ENCODE measurements at places on chromosomes 1 and 21. TPM values are rescaled to one million over a fixed set of nuclear protein-coding genes. Genes with fewer than 3 reads are reported as not detected.
A peak's percentile ranks its signal among the peaks of the same experiment; 100 is the strongest.

Gene SIPA1L2
- 0.26 TPM for polyA plus RNA-seq

Gene ACKR1
- polyA plus RNA-seq = not detected

Gene GBP6
- 0.14 TPM for polyA plus RNA-seq

Gene PRR9
- polyA plus RNA-seq = 3.5 TPM

GRCh38 chr1:184025242-184025675 lies 12.3 kb downstream of the COLGALT2 start:
- no peak for DNase-seq

- DNase-seq = no peak
Observed at GRCh38 chr21:35298757-35299156, 249.7 kb upstream of the RUNX1 start.

DNA sequence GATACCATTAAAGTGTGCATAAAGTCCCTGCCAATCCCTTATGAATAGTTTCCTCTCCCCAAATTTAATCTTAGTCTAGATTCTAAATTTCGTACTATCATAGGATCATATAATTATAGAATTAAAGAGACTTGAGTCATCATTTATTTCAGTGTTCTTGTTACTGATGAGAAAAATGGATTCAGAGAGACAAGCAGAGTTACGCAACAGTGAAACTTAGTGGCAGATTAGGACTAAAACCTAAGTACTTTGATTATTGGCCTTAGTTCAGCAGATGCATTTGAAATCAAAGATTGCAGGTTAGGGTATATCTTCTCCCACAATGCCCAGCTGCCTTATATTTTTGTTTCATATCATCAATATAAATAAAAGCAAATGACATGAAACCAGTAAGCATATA lies 843 bp upstream of the KRTAP19-7 start:
- no peak for DNase-seq

GRCh38 chr1:241598249-241598648 lies 41.9 kb downstream of the CHML start:
- DNase-seq = no peak

GRCh38 chr1:237507005-237507404 lies 383.7 kb downstream of the ZP4 start:
- DNase-seq = no peak

DNA sequence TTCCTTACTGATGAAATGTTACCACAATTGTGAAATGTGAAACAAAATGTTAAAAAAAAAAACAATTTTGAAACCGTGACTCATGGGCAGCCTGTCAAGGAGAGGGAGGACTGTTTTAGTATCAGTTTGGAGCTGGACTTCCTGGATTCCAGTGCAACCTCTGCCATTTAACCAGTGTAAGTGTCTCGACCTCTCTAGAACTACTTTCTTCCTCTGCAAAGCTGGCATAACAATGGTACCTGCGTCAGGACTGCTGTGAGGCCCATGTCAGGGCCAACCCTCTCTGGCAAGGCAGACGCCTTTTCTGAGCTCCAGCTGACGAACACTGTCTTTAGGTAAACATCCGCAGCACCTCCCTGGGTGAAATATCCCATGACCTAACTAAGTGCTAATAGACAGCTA lies 20.9 kb downstream of the URB1 start:
- peak; percentile 83 for DNase-seq

- DNase-seq = no peak
Observed at GRCh38 chr1:146013559-146013922, 8.0 kb downstream of the HJV start.

GRCh38 chr21:46555678-46556077 lies 49.2 kb downstream of the S100B start:
- DNase-seq = no peak

- no peak for DNase-seq
Observed at GRCh38 chr1:86914601-86914997, at the start of gene HS2ST1. TSS of gene HS2ST1 (plus strand) at chr1:86914635.

- DNase-seq = no peak
Observed at GRCh38 chr1:210662291-210663050, 333.8 kb downstream of the HHAT start.

DNA sequence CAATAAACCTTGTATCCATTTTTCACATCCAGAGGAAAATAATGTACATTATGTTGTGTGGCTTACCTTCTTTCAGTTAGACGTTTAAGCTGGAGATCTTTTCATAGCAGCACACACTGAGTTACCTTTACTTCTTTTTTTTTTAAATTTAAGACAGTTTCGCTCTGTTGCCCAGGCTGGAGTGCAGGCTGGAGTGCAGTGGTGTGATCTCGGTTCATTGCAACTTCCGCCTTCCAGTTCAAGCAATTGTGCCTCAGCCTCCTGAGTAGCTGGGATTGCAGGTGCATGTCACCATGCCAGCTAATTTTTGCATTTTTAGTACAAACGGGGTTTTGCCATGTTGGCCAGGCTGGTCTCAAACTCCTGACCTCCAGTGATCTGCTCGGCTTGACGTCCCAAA lies 7.4 kb upstream of the CAMTA1 start:
- no peak for DNase-seq

DNA sequence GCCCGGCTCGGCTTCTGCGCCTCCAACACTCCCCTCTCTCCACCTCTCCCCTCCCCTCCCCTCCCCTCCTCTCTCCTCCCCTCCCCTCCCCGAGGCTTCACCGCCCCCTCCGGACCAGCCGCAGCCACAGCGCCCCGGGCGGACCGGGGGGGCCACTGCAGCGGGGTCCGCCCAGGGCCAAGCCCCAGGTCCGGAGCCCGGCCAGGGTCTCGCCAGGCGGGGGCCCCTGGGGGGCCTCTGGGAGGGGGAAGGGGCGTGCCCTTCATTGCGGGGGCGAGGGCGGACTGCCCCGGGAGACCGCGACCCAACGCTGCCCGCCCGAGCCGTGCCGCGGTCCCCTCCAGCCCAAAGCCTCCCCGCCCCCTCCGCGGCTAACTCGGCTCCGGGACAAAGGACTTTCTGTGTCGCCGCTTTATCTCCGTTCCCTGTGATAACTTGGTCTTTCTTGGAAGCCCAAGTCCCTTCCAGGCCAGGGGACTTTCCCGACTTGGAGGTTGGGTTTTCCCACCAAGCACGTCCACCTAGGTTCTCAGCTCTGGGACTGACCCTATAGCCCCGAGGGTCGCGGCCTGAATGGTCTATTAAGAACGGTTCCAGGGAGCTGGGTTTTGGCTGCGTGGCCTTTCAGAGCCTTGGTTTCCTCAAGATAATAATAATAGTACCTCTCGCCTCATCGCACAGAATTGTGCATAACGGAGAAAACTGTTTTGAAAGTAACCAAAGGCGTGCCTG lies at the start of gene UBQLN4:
UBQLN4 (minus strand) TSS at position 31 of the 732 bp plus-strand sequence. CDS start 97 bp downstream, outside the sequence.
- peak; percentile 49 for DNase-seq

DNA sequence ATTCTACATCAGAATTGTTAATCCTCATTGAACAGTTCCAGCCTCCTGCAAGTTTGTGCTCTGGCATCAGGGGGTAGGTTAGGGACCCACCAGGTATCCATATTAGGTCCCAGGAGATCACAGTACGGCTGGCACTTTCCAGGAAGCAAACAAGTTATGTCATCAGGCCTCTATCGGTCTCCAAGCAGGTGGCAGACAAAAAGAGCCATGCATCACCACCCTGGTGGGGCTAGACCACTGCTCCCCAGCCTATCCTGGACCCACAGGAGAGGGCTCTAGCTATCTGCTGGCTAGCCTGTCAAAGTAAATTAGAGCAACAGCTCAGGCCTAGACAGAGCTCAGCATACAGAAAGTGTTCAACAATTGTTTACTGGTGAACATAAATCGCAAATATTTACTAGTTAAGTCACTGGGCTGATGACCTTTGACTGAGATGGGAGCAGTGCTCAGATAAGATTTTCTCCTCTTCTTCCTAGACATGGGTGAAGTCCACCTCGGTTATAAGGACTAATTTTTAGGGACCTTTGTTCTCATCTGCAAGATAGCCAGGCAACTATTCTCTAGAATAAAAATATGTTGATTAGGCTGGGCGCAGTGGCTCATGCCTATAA lies 6.4 kb downstream of the NUAK2 start:
- DNase-seq = no peak

GRCh38 chr1:184625271-184625670 lies 129.4 kb downstream of the EDEM3 start:
- DNase-seq = no peak

DNA sequence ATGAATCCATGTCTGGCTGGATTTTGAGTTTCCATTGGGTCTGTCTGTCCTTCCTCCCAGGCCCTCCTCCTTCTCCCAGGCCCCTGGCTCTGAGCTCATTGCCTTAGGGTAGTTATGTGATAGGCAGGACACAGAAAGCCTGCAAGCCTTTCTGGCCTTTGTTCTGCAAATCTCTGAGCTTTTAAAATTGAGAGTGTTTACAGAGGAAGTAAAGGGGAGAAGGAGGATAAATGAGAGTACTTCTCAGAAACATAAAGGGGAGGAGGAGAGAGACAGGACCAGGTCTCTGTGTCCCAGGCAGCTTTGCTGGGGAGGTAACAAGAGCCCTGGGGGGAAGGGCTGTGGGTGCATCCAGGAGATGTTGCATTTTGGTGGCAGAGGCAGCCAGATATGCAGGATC lies 126.7 kb downstream of the FOXD2 start:
- DNase-seq = no peak

DNA sequence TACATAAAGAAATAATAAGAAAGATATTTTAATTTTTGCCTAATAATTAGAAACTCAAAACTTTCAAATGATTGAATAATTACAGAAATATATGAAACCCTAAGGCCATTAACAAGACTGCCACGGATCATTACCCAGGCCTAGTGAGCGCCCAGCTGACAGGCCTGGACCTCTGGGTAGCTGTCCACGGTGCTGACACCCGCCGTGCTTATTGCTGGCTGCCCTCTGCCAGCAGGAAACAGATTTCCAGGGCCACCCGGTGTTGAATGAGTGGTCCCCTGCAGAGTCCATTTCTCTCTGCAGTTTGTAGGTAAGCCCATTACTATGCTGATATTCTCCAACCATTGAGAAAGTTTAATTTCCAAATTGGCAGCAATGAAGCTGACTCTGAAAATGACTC lies 254.4 kb upstream of the GJB5 start:
- no peak for DNase-seq

Measured in foreskin keratinocyte (primary cell).